SK-N-SH (cell line): ENCODE measurements at places on chromosomes 1 and 21.

GRCh38 chr1:12152113-12152891 lies 14.5 kb upstream of the TNFRSF1B start:
- no peak for DNase-seq

DNA sequence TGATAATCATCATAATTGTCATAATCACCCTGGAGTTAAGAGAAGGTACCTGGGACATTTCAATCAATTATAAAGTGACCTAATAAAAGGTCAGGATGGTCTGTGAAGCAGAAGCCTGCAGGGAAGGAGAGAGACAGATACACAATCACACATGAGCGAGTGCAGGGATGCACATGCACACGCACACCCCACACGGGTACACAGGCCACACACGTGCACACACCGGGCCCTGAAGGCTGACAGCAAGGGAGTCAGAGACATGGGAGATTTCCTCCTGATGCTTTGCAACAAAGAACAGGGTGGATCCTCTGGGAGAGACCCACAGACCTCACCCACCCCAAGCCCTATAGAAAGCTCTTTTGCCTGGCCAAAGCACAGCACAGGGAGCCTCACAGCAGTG lies 82.3 kb upstream of the ZC3H12A start:
- DNase-seq: peak; percentile 28

DNA sequence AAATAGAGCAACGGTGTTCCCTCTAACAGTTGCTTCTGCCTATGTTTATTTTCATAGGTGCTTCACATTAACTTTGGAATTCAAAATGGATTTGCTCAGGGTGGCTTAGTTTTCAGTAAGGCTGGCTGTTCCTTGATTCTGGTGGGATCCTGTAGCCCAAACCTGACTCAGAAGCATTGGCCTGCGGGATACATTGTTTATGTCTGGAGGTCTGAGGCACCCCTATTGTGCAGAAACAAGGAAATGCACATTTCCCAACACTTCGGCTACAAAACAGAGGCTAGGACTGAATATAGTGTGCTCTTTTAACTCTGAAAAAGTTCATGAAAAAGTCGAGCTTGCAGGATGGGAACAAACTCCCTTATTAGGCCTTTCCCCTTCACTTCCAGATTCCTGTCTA lies 133.8 kb upstream of the F3 start:
- no peak for DNase-seq

- DNase-seq: no peak
Measured at GRCh38 chr21:44572959-44573583, 458 bp upstream of the KRTAP10-4 start.

GRCh38 chr1:242525360-242525722 lies 844 bp upstream of the PLD5 start:
- peak; percentile 47 for DNase-seq

DNA sequence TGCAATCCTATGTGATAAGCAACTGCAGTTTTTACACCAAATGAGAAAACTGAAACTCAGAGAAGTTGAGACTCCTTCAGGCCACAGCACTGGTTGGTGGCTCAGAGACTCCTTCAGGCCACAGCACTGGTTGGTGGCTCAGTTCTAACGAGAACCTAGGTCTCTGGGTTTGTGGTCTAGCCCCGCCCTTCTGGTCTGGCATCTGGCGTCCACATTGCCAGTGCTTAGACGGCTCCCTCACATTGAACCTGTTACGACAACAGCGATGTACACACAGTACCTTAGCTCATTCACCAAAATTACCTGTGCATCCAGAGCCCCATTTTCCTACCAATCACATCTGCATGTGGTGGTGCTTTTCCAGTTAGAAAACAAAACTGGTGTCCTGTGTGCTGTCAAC lies 66.1 kb downstream of the NID1 start:
- no peak for DNase-seq

DNA sequence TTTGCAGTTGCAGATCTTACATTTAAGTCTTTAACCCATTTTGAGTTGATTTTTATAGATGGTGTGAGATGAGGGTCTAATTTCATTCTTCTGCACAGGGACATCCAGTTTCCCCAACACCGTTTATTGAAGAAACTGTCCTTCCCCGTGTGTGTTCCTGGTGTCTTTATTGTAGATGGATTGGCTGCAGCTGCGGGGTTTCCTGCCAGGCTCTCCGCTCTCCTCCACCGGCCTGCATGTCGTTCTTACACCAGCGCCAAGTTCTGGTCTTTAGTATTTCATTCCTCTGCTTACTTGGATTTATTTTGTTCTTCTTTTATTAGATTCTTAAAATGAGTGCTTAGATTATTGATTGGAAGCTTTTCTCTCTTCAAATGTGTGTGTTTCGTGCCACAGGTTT lies 98.9 kb upstream of the COL6A1 start:
- no peak for DNase-seq

DNA sequence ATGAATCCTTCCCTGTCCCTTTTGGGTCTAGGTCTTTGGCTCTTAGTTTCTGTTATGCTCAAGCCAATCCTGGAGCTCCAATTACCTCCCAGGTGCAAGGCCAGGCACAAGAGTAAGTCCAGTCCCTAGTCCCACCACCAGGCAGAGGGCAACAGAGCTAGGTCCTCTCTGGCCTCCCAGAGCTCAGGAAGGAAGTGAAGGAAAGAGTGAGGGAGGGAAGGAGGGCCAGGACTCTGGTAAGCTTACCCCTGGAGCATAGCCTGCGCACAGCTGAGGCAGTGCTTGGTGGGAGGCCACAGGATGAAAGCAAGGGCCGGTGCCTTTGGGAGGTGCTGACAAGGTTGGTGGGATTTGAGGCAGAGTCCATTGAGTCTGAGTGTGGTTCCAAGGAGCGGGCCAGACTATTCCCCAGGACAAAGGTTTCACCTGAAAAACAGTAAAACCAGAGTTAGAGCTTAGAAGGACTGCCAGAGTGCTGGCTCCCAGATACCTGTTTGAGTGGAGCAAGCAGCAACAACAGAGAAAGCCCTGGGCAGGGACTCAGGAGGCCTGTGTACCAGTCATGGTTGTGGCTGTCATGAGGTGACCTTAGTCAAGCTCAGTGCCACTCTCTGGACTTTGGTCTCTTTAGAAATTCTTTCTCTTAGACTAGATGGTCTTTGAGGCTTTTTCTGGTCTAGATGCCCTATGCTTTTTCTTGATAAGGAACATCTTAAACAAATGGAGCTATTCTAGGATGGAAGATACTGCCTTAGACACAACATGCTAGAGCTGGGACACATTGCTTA lies 15.8 kb upstream of the SLFNL1 start:
- no peak for DNase-seq

DNA sequence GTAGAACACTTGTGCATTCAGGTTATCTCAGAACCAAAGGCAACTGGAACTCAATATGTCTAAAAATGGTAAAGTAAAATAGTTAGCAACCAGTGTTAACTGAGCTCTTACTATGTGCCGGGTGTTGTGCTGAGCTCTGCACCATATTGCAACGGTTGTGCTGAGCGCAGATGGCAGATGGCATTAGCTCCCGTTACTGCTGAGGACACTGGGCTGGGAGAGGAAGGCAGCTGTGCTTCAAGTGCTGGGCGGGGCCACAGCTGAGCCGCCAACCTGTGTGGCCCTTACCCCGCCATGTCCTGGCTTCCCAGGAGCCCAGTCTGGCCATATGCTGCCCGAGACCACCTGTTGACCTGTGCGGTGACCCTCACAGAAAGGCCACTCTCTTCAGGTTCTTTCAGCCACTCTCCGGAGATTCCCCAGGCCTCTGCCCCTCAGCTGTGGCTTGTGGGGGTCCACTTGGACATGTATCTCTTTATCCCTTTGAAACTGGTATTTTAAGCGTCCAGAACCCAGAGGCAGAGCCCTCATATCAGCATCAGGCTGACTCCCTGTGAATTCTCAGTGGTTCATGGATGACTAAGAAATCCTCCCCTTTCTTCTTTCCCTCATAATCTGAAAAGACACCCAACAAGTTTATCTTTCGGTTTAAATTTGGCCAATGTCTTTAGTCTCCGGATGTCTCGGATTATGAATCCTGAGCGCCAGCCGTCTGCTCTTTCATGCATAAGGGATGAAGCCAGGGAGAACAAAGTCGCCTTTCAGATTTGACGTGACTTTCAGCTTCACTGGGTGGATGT lies 26.4 kb downstream of the LDLRAP1 start:
- DNase-seq: no peak
